PC-3 (cell line): ENCODE measurements at places on chromosomes 7 and 10. TPM values are rescaled to one million over a fixed set of nuclear protein-coding genes. Genes with fewer than 3 reads are reported as not detected.
A peak's percentile ranks its signal among the peaks of the same experiment; 100 is the strongest.

GRCh38 chr10:80681142-80681541 lies 143.4 kb downstream of the SH2D4B start:
- H3K36me3 ChIP-seq = no peaks in the 10 kb centered on the region
- no peak for DNase-seq
- H3K4me3 ChIP-seq = no peak overlapping the region
- no peaks in the 10 kb centered on the region for H3K27me3 ChIP-seq

DNA sequence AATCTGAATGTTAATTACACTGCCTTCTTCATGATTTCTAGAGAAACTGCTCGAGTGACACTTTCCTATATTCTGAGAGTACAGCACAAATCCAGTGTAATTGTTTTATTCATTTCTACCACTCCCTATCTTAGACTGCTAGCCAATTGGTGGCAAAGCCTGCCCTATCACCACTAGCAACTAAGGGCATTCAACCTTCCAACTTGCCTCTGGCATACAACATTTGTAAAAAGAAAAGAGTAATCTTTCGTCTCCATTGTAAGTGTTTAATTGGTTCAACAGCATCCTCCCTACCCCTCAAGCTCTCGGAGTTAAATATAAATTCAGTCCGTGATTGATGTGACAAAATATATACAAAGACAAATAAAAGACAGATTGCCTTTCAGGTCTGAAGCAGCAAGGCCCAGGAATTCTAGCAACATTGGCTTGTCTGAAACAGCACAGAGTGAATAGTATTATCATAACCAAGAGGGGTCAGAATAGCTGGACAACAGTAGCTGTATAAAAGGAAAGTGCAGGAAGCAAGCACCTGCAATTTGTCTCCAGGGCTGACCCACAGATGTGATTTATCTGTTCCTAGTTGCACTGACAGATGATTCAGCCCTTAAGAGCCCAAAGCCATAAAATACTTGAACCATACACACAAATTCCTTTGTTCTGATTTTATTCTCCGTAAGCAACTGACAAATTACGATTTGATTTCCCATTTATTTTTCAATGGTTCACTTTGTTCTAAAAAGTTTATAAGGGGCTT lies 47.6 kb upstream of the ANKRD1 start:
- no peaks in the 10 kb centered on the region for H3K27me3 ChIP-seq
- H3K27ac ChIP-seq = peak overlapping the region; percentile 90
- peaks cover 23% of the 10 kb centered on the region for H3K4me1 ChIP-seq
- DNase-seq = peak; percentile 82

GRCh38 chr10:43796781-43797180 lies 148.1 kb upstream of the ZNF32 start:
- H3K27me3 ChIP-seq = peaks cover 51% of the 10 kb centered on the region
- no peak overlapping the region for H3K4me3 ChIP-seq
- no peak overlapping the region for H3K27ac ChIP-seq

DNA sequence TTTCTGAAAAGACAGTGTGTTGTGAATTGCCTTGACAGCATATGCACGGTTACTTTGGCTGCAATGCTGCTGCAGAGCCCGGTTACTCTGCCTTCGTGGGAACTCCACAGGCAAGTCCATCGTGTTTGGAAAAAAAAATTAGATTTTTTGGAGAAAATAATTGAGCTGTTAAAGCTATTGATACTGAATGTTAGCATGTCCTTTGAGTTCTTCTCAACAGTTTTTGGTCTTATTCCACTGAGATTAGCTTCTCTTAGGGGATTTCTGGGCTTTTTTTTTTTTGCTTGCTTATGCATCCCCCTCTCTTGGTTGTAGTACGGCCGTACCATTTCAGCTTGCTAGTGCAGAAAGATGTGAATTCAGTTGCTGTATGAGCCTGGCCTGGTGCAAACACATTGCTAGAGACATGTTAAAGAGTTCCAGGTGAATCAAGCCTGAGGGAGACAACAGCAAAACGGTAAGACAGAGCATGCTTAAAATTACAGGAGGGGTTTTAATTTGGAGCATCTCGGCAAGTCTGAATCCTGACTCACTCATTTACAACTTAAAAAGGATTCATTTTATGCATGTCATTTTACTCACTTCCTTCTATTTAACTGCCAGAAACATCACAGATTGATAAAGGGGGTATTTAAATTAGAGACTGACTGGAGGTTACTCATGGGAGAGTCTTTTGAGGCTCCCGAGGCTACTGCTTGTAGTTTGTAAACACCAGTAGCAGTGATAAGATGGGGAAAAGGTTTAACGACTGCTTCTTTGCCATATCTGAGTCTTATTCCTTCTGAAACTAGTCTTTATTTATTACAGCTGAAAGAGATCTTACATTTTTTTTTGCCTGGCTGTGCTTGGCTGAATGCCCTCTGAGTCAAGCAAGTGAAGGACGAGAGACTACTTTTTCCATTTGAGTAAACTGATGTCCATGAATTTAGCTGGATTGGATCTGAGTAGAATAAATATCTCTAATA lies 113.7 kb downstream of the CDK14 start:
- H3K36me3 ChIP-seq = no peaks in the 10 kb centered on the region
- H3K4me3 ChIP-seq = no peak overlapping the region
- DNase-seq = peak; percentile 28

GRCh38 chr7:99331002-99331401 lies 5.3 kb downstream of the ARPC1A start:
- H3K4me1 ChIP-seq = peaks cover 45% of the 10 kb centered on the region
- H3K4me3 ChIP-seq = peak overlapping the region; percentile 51
- peak overlapping the region; percentile 96 for H3K27ac ChIP-seq

Gene GPR37
- 10.5 and 14.3 TPM in 2 replicates for total RNA-seq

Gene MCM10
- total RNA-seq = 14.3 and 16.1 TPM in 2 replicates

- H3K4me1 ChIP-seq = peaks cover 47% of the 10 kb centered on the region
- no peak overlapping the region for H3K4me3 ChIP-seq
- no peak for DNase-seq
- H3K27ac ChIP-seq = no peak overlapping the region
- H3K36me3 ChIP-seq = no peaks in the 10 kb centered on the region; the same call in 1 of the 2 replicates
Observed at GRCh38 chr7:129909669-129910068, 43.1 kb downstream of the UBE2H start.

GRCh38 chr7:152046531-152046930 lies 21.1 kb downstream of the GALNT11 start:
- no peak for DNase-seq
- no peaks in the 10 kb centered on the region for H3K4me1 ChIP-seq
- H3K27me3 ChIP-seq = no peaks in the 10 kb centered on the region

Gene DPYSL4
- total RNA-seq = 10.2 and 10.9 TPM in 2 replicates

Gene PFKP
- total RNA-seq = 140 and 172 TPM in 2 replicates

Gene MAT1A
- total RNA-seq = not detected in 2 replicates

DNA sequence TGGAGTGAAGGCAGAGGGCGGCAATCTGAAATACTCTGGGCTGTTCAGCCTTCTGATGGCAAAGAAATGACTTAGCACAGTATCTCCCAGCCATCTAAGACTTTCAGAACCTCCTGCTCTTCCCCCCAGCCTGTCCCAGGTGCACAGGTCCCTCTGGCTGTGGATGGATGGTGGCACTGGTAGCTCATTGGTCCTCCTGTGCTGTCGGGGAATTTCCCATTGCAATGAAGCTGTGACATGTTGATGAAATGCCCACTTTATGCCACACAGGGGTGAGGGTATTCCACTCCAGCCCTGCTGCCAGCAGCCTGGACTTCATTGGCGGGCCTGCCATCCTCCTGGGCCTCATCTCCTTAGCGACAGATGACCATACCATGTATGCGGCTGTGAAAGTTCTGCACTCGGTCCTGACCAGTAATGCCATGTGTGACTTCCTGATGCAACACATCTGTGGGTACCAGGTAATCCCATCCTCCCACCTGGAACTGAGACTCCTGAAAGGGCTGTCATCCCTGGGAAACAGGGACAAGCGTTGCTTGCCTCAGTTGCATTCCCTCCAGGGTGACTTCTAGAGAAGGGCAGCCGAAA lies 105.9 kb downstream of the WDFY4 start:
- H3K4me1 ChIP-seq = no peaks in the 10 kb centered on the region
- H3K36me3 ChIP-seq = no peaks in the 10 kb centered on the region
- no peak for DNase-seq
- H3K27ac ChIP-seq = no peak overlapping the region
- H3K27me3 ChIP-seq = peaks cover 72% of the 10 kb centered on the region

DNA sequence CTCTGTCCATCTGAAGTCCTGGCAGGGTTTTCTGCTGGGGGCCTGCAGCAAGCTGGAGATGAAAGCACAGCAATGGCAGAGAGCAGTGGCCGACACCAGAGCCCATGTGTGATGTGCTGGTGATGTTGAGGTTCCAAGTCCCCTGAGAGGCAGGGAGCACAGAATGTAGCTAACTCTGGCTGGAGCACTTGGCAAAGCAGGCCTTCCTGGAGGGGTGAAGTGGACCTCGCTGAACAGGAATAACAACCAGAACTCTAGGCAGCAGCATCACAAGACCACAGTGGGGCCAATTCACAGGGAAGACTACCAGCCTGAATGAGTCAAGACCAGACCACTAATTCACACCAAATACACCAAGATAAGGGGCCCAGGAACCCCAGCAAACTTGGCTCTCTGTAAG lies 22.8 kb upstream of the MSMB start:
- no peaks in the 10 kb centered on the region for H3K4me1 ChIP-seq
- H3K27me3 ChIP-seq = no peaks in the 10 kb centered on the region
- H3K36me3 ChIP-seq = no peaks in the 10 kb centered on the region
- no peak overlapping the region for H3K4me3 ChIP-seq
- H3K27ac ChIP-seq = no peak overlapping the region

DNA sequence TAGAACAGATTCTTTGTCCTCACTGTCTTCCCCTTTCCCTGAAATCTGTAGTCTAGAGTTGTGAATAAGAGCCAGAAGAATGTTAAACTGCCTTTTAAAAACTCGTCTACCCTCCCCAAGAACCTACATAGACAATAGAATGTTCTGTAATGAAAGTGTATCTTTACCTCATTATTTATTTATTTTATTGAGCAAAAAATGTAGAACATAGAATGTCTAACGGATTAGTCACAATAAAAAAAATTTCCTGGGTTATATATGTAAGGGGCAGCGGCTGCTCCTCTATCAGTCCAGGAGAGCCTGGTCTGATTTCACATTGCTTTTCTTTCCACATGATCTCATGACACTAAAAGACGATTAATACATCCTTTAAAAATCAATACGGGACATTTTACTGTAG lies 135.7 kb downstream of the SDK1 start:
- DNase-seq = peak; percentile 79
- H3K4me3 ChIP-seq = peak overlapping the region; percentile 57
- peaks cover 34% of the 10 kb centered on the region for H3K4me1 ChIP-seq
- H3K27ac ChIP-seq = peak overlapping the region; percentile 42

GRCh38 chr7:149444287-149444686 lies 16.6 kb downstream of the ZNF777 start:
- no peak for DNase-seq
- H3K27me3 ChIP-seq = no peaks in the 10 kb centered on the region

Gene GNGT1
- total RNA-seq = not detected in 2 replicates

- H3K4me1 ChIP-seq = peaks cover 37% of the 10 kb centered on the region
- DNase-seq = no peak
- no peaks in the 10 kb centered on the region for H3K27me3 ChIP-seq
- peak overlapping the region; percentile 100 for H3K27ac ChIP-seq
- H3K4me3 ChIP-seq = peak overlapping the region; percentile 92
Observed at GRCh38 chr10:100374200-100374655, 27.2 kb downstream of the SCD start.

DNA sequence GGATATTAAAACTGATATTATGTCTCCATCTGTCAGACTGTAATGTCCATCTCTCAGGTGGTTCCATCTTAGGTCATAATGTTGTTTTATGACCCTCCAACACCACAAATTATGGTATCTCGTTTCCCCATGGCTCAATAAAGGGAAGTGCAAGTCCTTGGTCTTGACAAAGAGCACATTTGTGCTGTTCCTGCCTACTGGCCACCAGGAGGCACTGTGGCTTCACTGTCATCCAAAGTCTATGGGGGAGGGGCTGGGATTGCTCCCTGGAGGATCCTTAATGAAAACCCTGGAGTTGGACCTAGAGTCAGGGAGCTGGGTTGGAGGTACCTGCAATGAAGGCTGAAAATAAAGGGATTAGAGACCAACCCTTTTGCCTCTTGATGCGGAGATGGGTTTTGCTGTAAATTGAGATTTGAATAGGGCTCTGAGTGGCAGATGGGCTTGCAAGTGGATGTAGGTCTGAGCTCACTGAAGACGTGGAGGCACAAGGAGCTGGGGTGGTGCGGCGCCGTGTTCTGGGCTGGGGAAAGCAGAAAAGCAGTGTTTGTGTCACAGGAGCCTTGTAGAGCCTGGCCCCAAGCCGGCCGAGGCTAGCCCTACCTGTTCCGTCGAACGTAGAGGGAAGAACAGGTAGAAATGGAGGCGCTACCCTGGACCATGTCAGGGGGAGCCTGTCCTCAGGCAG lies 180.5 kb upstream of the PRSS58 start:
- peak; percentile 71 for DNase-seq
- H3K4me3 ChIP-seq = no peak overlapping the region
- H3K36me3 ChIP-seq = no peaks in the 10 kb centered on the region
- H3K27me3 ChIP-seq = no peaks in the 10 kb centered on the region

GRCh38 chr10:100022403-100022802 lies 12.7 kb upstream of the DNMBP start:
- H3K4me1 ChIP-seq = peaks cover 27% of the 10 kb centered on the region
- peak; percentile 49 for DNase-seq
- no peaks in the 10 kb centered on the region for H3K36me3 ChIP-seq

GRCh38 chr10:103204353-103205255 lies 11.5 kb upstream of the NT5C2 start:
- no peak for DNase-seq
- no peak overlapping the region for H3K27ac ChIP-seq
- no peak overlapping the region for H3K4me3 ChIP-seq
- no peaks in the 10 kb centered on the region for H3K27me3 ChIP-seq

DNA sequence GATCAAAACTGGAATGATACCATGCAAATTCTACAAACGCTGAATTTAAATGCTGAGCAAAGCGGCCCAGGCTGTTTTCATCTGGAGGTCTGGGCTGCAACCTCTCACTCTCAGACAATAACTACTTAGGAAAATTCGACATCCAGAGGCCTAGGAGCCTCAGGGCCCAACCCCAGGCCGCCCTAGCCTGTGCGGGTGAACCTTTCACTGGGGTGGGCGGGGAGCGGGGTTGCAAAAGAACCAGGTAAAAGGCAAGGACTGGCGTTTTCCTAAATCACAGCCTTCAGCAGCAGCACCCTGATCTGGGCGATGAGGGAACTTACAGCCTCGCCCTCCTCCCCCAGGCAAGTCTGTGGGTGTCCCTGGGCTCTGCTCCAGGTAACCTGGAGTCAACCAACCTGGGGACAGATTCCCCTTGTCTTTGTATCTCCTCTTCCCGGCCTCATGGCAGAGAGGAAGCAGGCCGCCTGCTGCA lies 33.4 kb downstream of the CALML5 start:
- no peak overlapping the region for H3K4me3 ChIP-seq
- H3K27ac ChIP-seq = peak overlapping the region; percentile 89
- H3K36me3 ChIP-seq = no peaks in the 10 kb centered on the region
- DNase-seq = no peak
- peaks cover 25% of the 10 kb centered on the region for H3K4me1 ChIP-seq

Gene PAX2
- total RNA-seq = not detected in 2 replicates

Gene ALOX5
- total RNA-seq = 0.11 and 0.92 TPM in 2 replicates

DNA sequence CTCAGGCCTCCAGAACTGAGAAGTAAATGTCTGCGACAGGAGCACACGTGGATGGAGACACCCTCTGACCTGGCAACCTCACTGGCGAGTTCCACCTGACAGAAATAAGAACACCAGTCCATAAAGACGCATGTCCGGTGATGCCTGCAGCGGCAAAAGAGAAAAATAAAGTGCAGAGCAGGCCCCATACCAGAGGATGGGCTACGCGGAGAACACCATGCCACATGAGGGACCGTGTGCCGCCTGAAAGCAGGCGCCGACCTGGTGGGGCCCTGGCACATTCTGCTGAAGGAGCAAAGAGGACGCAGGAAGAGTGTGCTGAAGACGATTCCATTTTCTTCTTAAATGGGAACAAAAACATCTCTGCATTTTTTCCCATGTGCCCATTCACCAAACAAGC lies 105.0 kb downstream of the VIPR2 start:
- no peaks in the 10 kb centered on the region for H3K36me3 ChIP-seq
- H3K27ac ChIP-seq = no peak overlapping the region
- no peak overlapping the region for H3K4me3 ChIP-seq
- DNase-seq = no peak

Gene C10orf105
- total RNA-seq = not detected in 2 replicates
